Stimulated activated CD8-positive, alpha-beta memory T cell treated with anti-CD3 and anti-CD28 coated beads, Interleukin-15, amount 100 ng/mL, for 4 hours (primary cell): ENCODE measurements at places on chromosomes 3 and 15.

DNA sequence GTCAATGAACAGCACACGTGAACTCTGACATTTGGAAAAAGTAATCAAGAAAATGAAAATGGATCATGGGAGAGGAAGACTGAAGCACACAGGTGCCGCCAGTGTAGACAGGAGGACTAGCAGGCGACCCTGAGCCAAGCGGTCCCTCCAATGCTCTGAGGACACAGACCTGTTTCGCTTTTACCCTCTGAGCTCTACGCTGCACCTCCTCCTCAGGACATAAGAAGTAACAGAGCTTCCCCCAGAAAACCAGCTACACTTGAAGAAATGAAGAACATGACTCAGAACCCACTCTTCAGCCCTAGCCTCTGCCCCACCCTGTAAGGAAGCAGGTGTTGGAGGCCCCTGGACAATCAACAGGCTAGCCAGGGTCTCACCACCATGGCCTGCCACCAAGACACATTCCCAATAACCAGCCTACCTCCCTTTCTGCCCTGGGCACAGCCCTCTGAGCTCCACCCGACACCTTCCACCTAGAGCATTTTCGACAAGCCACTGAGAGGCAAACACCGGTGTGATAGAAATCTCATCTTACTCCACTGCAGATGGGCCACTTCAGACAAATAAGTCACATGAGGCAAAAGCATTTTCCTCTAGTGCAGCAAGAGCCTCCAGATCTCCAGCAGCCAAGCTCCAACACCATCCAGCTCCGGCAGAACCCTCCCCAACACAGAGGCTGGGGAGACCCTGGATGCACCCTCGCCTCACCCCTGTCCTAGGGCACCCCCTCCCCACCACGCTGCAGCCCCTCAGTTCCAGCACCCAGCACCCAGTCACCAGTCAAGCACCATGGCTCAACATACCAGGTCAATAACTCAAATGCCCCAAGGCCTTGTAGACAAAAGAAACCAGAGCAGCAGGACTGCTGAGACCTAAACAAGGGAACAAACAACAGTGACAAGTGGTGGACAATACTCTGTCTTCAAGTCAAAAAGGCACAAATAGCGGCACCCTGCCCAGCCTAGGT is 11.4 kb downstream of the FAM174B start:
- DNase-seq: no peak

DNA sequence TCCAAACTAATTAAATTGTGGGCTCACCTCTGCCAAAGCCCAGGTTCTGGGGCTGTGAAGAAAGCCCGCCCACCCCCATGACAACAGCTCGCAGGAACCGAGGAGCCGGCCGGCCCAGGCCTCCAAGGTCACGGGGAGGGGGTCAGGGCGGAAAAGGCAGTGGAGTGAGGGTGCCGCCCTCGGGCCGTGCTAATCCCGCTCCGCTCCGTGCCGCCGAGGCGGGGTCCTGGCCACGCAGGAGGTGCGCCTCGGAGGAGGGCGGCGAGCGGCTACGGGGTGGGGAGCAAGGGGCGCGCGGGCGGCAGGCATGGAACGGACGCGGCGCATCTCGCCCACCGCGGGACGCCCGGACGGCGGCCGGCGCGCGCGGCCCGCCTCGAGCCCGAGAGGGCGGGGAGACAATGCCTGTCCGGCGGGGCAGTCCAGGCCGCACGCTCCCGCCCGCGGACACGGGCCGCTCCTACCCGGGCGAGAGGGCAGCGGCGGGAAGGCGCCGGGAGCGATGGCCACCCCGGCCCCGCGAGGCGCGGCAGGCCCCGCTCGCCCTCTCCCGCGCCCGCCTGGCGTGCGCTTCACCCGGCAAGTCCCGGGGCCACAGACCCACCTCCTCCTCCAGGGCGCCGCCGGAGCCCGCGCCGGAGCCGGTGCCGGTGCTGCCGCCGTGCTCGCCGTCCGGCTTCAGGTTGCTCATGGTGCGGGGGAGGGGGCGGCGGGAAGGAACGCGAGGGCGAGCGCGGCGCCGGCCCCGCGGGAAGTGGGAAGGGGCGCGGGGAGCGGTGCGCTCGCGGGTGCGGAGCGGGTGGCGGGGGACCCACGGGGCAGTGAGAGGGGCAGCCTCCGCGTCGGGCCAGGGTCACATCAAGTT is 528 bp downstream of the RBPMS2 start:
- no peak for DNase-seq

GRCh38 chr15:55937040-55937439 is 56.4 kb downstream of the NEDD4 start:
- no peak for DNase-seq

DNA sequence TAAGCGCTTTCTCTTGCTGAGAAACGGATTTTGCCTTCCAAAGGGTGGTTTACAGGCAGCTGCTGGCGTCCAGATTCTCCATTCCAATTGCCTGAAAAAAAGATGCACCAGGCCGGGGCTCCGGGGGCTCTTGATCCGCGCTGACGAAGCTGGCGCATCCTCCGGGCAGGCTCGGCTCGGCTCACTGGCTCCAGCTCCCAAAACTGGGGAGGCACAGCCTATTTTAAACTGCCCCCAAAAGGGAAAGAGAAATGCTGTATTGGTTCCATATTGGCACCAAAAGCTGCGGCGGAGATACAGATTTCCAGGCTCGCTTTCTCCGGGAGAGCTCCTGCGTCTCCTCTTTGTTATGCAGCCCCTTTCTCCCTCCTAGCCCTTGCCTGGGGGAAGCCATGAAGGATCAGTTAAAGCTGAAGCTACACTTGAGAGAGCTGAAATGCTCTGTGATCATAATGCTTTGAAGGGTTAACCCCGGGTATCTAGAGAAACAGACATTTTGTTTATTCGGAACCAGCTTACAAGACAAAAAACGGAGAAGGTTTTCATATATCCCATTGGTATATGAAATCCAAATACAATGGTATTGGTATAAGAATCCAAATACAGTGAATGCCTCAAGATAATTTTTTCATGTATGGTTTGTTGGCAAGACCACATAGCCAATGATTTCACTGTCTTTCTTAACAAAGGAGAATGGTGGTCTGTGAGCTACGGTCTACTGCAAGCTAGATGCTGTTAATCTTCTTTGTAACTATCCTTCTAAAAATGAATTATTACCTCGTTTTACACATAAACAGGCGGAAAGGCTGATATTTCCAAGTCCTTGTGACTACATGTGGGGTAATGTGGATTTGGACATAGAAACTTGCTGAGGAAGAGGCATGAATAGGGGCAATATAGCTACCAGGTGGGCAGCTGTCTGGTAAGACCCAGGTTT is 693 bp downstream of the CD200 start:
- no peak for DNase-seq

DNA sequence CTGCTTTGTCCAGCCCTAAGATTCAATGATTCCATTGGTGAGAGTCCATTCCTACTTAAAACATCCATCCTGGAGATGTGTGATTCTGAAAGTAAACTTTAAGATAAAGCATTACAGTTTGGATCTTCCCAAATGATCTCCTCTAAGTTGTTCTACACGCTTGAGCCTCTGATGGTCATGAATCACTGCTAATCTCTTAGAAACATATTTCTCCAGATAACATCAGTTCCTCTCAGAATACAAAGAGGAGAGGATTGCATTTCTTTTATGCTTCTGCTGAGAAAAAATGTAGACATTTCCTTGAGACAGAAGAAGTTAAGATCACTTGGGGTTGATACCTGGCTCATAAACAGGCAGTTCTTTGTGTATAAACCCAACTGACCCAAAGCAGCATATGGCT is 281.2 kb upstream of the DPH6 start:
- DNase-seq: no peak

GRCh38 chr3:18334837-18335601 is 90.1 kb downstream of the SATB1 start:
- DNase-seq: no peak
